Inflammatory macrophage treated with lipopolysaccharide for 4 hours (primary cell): ENCODE measurements at places on chromosomes 12 and 14.

- no peak for DNase-seq
Measured at GRCh38 chr12:31478898-31479297, 112.0 kb downstream of the DENND5B start.

GRCh38 chr14:62665286-62665685, 380.0 kb downstream of the KCNH5 start:
- no peak for DNase-seq

GRCh38 chr12:90943255-90943654, 11.7 kb downstream of the CCER1 start:
- no peak for DNase-seq

GRCh38 chr12:112751844-112752243, 39.7 kb upstream of the RPH3A start:
- DNase-seq = no peak

DNA sequence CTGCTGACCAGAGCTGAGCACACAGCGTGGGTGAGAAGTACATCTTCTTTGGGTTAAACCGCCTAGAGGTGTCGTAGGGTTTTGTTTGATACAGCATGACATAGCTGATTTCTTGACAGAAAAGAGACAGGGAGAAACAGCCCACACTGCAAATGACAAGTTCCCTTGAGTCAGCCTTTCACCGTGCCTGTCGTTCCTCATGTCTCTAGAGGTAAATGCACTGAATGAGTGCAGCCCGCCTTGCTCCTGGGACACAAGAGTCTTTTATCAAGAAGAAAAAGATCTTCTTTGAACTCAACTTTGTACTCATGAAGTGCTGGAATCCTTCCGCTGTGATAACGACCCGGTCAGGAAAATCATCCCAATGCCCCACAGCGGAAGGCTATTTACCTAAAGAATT, 77.6 kb downstream of the TMEM132D start:
- no peak for DNase-seq

- no peak for DNase-seq
Measured at GRCh38 chr12:106304797-106305196, 2.3 kb downstream of the TCP11L2 start.

DNA sequence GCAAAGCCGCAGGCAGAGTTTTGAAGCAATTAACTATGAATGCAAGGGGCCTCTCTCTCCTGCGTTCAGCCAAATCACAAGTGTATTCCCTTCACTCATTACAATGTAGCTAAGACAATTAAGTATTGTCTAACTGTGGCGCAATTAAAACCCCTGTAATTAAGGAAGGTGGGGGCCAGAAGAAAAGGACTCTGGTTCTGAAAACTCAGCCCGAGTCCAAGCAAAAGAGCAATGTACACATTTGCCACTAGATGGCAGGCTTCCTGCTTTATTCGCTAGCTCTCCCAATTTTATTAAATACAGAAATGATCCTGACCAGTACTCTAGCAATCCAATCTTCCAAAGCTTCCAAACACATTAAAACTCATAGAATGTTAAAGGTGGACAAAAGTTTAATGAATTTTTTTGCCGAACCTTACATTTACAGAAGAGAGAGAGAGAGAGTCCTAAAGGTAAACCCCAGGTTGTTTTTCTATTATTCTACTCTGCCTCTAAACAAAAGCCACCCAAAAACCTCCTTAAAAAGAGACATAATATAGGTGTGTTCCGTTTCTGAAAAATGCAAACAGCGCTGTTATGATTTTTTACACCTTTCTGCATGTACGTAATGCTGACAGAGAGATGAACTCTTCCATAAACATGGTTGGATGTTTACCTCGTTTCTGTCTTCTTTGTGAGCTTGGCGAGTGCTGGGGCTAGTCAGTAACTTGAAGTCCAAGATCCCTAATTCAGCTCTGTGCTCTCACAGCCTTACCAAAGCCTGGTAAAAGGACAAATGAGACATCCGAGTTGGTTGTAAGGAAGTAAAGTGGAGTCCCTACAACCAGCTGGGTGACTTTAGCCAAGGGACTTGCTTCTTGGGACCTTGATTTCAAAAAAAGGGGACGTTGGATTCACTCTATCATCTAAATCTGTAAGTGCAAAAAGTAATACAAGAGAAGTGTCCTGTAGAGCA, 50.9 kb upstream of the VASH1 start:
- peak; percentile 67 for DNase-seq

DNA sequence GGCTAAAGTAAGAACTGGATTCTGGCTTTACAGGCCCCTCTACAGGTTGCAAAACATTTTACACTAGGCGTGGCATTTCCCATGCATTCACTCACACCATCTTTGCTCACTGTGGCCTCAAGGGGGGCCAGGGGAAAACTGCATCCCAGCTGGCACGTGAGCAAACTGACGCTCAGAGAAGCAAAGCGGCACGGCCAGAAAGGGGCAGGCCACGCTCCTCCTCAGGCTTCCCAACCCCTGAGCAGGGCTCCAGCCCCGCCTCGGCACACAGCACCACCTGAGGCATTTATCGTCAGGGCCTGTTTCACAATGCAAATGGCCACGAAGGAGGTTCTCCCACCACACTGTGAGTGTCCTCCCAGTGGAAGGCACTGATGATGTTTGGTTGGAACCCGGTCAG, 90.8 kb downstream of the BCL11B start:
- DNase-seq = no peak

DNA sequence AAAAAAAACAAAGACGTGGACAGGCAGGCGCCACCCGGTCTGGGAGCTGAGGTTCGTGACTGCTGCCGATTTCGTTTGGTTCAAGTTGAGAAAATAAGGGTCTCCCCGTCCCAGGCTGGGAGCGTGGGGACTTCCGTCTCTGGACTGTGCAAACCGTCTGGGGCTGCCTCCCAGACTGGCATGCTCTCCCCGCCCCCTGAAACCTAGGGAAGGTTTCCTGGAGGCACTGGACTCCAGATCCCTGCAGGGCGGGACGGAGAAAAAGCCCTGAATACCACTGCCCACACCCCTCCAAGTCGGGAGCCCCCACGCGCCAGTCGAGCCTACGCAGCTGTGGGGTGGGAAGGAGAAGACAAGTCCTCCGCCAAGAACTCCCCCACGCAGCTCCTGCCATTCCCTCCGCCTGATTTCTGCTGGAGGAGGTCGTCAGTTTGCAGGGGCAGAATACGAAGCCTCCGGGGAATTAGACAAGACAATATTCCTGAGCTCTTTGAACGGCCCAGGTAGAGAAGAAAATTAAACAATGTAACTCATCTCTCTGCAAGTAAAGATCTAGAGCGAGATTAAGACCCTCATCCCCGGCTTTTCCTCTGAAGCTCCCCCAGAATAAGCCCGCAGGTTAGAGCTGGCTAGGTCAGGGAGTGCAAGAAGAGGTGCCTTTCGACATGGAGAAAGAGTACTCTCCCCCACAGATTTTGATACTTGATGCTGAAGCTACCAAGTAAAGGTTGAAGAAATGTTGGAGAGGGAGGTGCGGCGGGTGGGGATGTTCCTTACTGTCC, 10.4 kb upstream of the HOXC13 start:
- no peak for DNase-seq

GRCh38 chr14:66043921-66044320, 442.2 kb upstream of the CCDC196 start:
- peak; percentile 1 for DNase-seq

DNA sequence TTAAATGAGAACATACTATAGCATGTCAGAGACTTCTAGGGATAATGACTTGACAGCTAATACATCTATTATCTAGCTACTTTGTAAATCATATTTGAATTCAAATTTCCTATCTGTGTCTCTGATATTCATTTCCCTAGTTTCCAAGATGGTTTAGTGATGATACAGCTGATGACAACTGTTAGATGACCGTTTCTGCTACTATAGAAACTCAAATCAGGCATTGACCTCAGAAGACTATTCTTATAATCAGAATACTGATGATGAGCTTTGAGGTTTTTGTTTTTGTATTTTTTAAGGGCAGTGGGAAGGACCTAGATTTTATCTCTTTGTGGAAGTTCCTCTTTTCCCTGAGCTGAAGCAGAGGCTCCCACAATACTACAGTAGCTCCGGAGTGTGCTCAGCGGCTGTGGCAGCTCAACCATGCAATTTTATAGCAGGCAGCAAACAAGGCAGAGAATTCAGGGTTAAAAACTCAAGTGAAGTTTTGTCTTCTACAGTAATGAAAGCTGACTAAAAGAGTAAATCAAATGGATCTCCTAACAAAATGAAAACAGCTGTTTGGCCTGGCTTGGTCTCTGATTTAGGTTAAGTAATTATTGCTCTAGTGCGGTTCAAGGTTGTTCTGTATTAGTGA, 145.1 kb downstream of the SLC25A21 start:
- no peak for DNase-seq

GRCh38 chr12:87939182-87939581, 90.0 kb downstream of the C12orf50 start:
- DNase-seq = no peak

DNA sequence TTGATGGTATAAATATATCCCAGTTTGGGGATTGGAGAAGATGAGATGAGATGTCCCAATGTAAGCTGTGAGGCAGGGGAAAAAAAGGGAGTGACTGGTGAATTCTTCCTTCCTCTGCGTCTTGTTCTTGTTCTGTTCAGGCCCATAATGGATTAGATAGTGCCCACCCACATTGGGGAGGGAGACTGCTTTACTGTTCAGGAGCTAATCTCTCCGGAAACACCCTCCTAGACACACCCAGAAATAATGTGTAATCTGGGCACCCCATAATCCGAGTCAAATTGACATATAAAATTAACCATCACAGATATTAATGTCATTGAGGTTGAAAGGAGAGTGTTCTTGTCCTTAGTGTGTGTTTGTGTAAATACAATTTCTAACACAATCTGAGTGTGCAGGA, 29.3 kb downstream of the ETV6 start:
- no peak for DNase-seq
